ENCODE measurements at places on chromosomes 1 and 21.

DNA sequence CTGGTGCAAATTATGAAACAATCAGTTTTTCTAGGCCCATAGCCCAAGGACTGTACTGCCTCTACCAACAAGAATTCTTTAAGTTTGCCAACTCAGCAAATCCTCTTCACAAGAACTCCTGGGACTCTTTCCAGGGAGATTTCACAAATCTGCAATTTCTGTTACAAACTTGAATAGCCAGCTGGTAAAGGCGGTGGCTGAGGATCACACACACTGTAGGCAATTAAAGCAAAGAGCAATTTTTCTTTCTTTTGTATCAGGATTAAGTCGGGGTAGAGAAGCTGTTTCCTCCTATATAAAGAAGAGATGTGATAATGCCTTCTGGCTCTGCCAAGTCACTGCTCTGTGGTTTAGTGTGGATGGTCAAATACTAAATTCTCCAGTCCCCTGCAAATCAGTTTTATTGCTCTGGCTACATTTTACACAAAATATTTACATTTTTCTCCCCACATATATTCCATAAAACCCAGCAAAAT is 1.7 kb downstream of the ALDH9A1 start:
- peak overlapping the region; percentile 94 for H3K27ac ChIP-seq
- H3K4me1 ChIP-seq: peaks cover 9% of the 10 kb centered on the region
- H3K36me3 ChIP-seq: no peaks in the 10 kb centered on the region
- no peak overlapping the region for H3K4me3 ChIP-seq

DNA sequence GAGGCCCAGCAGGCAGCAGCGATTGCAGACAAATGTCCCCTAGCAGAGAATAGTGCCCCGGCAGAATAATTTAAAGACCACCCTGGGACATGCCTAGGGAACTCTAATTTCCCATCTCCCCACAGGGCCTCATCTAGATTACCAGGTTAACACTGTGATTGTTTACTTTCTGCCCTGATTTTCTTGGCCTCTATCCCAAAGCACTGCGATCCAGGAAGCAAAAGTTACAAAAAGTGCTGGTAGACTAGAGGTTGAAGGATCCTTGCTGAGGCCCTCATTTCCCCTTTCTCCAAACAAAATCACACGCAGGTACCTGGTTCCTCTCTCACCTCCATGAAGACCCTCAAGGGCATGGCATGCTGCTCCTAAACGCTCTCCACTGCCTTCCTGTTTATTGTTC is 229.7 kb downstream of the C1orf94 start:
- peaks cover 11% of the 10 kb centered on the region for H3K4me1 ChIP-seq
- no peaks in the 10 kb centered on the region for H3K27me3 ChIP-seq
- H3K4me3 ChIP-seq: no peak overlapping the region
- DNase-seq: no peak

DNA sequence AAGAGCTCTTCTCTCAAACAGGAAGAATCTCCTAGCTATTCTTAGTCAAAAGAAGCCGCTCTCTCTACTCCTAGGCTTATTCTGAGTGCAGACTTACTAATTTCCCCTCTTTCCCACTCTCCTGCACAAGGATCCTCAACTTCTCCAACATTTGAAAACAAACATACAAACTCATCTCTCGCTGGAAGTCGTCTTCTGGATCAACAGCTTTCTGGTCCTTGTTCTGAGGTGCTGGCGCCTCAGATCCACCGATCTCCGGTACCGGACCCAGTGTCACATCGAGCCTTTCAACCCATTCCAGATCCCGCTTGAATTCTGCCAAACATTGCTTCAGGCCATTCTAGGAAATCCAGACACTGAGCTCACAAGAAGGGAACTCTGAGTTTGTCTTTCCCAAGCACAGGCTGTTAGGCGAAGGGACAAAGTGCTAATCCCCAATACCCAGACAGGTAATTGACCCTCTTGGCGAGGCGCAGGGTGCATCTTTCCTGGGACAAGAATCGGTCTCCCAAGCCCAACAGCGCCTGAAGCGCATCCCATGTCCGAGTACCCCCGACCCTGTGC is 696 bp downstream of the EBNA1BP2 start:
- H3K4me1 ChIP-seq: peaks cover 5% of the 10 kb centered on the region
- peak overlapping the region; percentile 75 for H3K4me3 ChIP-seq
- no peak overlapping the region for H3K27ac ChIP-seq

DNA sequence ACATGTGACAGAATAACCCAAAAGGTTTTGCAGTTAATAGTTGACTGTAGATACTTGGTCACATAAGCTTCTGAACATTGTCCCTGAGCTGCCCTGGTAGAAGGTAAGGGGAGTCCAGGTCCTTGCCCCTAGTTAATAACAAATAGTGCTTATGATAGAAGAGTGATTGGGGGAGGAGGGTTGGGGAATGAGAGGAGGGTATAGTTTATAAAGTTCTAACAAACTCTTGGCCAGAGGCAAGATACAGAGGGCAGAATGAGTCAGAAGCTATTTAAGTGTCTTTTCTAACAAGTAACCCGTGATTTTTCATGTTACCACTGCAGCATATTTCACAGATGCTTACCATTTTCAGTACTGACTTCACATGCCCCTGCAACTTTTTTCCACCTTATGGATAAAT is 26.7 kb upstream of the MYOCOS start:
- H3K27ac ChIP-seq: no peak overlapping the region
- no peaks in the 10 kb centered on the region for H3K4me1 ChIP-seq
- H3K27me3 ChIP-seq: no peaks in the 10 kb centered on the region
- DNase-seq: no peak
- no peak overlapping the region for H3K4me3 ChIP-seq
- H3K36me3 ChIP-seq: no peaks in the 10 kb centered on the region

DNA sequence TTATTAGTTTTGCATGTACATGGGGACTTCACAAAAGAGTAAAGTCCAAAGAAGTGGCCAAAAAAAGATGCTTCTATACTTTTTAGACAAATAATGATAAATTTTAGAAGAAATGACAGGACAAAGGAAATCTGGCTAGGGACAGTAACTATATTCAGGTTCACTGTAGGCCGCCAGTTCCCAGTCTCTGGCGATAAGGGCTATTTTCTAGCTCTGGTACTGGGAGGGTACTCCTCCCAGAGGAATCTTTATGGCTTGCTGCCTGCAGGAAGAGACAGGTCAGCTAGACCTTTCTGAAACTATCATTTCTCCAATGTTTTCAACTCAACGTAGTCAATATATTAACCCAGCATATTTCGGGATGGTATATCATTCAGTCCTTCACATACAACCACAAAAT is 37.5 kb upstream of the RGS2 start:
- H3K36me3 ChIP-seq: no peaks in the 10 kb centered on the region
- H3K4me1 ChIP-seq: no peaks in the 10 kb centered on the region
- no peak overlapping the region for H3K27ac ChIP-seq
- no peak overlapping the region for H3K4me3 ChIP-seq

DNA sequence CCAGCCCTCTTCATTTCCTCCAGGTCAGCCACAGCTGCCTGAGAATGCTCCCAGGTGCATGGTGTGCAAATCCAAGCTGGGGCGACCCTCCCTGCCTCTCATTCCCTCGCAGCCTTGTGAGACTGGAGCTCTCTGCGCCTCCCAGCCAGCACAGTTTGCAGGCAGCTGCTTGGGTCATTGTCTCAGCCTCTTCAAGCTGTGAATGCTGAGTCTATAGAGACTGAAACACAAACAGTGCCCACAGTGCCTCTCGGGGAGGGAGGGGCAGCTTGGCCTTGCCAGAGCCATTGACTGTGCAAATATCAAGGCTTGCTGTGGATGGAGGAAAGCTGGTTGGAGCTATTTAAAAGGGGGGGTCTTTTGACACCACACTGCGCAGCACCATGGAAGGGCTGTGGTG is 10.6 kb downstream of the PLXNA2 start:
- H3K4me1 ChIP-seq: peaks cover 15% of the 10 kb centered on the region
- H3K4me3 ChIP-seq: no peak overlapping the region
- H3K36me3 ChIP-seq: no peaks in the 10 kb centered on the region
- H3K27me3 ChIP-seq: no peaks in the 10 kb centered on the region

DNA sequence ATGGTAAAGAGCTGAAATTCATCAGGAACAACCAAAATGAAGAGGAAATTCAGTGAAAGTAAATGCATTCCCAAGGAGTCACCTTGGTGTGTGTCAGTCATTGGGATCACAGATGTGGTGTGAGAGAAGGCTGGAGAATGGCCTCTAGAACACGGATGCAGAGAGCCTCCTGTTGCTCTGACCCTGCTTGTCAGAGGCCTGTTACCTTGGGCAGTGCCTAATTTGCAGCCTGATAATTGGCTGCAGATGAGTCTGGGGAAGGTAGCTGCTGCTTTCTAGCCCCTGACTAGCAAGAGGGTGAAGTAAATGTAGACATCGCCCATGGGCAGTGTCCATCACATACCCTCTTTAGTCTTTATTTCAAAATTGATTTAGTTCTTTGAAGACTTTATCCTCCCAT is 3.3 kb downstream of the GCSAML start:
- H3K4me3 ChIP-seq: no peak overlapping the region
- no peaks in the 10 kb centered on the region for H3K36me3 ChIP-seq
- H3K27me3 ChIP-seq: no peaks in the 10 kb centered on the region
- DNase-seq: no peak
- H3K4me1 ChIP-seq: no peaks in the 10 kb centered on the region

DNA sequence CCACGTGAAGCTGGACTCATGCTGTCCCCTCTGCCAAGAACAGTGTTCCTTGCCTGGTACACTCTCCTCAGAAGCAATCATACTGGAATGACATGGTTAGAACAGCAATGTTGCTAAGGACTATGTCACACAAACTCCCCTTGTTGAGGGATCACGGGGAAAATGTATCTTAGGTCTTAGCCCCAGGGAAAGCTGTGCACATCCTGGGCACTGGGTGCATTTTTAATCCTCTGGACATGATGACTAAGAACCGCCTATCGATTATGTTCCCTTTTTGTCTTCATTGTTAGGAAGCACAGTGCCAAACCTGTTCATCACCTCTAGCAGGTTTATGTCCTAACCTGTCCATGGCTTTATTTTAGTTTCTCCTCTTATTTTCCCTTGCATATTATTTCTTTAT is 115.1 kb downstream of the HIVEP3 start:
- peaks cover 5% of the 10 kb centered on the region for H3K4me1 ChIP-seq
- no peaks in the 10 kb centered on the region for H3K27me3 ChIP-seq
- no peak overlapping the region for H3K4me3 ChIP-seq
- no peak overlapping the region for H3K27ac ChIP-seq
- no peaks in the 10 kb centered on the region for H3K36me3 ChIP-seq
- no peak for DNase-seq

DNA sequence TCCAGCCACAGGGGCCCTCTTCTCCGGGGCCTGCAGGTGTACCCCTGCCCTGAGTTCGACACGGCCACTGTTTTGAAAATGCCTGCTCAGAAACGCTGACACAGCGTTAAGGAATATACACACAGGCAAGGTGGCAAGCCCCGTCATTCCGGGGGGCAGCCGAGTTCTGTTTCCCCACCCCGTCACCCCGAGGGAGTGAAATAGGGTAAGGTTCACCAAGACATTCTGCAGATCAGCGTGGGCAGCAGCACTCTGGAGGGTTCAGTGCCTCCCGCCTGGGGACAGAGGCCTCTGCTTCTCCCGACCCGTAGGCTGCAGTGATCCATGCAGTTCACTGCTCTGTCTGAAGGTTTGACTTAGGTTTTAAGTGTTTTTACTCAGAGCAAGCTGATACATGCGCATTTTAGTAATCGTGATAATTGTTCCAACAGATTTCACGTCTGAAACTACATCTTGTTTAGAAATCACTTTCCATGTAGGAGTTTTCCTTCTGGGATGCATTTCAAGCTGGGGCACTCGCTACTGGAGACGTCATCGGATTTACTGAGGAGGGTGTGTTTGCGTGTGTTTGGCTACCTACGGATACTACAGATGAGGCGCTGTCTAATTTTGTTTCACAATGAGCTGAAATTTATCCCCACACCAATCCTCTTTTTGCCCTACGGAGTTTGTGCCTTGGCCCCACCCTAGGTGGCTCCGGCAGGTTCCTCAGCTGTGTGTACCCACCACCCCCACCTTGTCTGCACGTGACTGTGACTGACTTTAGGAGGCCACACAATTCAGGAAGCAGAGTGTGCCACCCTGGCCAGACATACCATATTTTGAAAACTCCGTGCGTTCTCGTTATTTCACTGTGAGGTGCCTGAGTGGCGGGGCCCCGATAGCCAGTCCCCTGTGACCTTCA is 63.5 kb downstream of the AGPAT3 start:
- no peak overlapping the region for H3K27ac ChIP-seq
- H3K27me3 ChIP-seq: no peaks in the 10 kb centered on the region
- no peak overlapping the region for H3K4me3 ChIP-seq
- no peaks in the 10 kb centered on the region for H3K4me1 ChIP-seq

DNA sequence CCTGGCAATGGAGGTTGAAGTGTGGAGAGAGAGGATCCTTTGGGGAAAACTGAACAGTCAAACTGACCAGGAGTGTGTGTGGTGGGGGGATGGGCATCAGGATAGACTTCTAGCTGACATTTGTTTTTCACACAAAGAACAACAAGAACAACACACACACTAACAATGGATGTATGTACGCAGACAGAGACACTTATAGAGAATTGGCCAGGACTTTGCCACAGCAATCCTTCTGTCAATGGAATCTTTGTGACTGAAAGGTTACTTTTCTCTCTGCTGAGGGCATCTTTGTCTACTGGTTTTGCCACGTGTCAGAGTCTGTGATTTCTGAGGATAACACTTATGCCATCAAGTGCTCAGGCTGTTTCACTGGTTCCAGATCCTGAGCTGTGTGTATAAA is 12.4 kb upstream of the FCGR2A start:
- H3K36me3 ChIP-seq: no peaks in the 10 kb centered on the region
- no peak overlapping the region for H3K27ac ChIP-seq
- H3K4me3 ChIP-seq: no peak overlapping the region
- H3K27me3 ChIP-seq: no peaks in the 10 kb centered on the region
- no peak for DNase-seq

DNA sequence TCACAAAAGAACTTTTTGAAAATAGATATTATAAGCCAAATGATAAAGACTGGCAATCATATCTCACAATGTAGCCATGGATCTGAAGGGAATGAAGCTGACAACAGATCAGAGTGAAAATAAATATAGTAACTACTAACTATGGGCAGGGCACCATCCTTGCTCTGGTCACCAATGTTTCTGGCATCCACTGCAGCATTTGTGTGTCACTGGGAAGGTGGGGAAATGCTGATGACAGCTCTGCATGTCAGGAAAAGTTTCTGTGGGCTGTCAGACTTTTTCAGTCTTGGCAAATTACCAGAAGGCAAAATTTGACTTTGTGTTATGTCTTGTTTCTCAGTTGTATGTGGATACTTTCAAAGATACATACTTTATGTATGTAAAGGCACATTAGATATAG is 195.6 kb downstream of the ZNF326 start:
- H3K36me3 ChIP-seq: no peaks in the 10 kb centered on the region
- H3K27ac ChIP-seq: no peak overlapping the region

DNA sequence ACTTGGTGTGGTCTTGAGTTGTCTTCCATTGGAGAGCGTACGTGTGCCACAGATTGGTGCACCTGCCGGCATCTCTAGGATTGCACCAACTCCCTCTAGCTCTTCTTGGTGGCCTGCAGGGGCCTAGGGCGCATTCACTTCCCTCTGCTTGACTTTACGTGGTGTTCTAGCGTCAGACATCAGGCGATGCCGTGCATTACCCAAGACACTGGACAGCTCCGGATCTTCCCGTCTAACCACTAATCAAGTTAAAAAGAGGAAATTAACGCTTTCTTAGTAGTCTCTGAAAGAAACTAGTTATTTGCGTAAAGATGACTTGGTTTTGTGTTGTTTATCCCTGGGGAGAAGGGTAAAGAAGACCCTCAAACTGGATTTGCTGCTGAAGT is 510 bp upstream of the IL10RB start:
- H3K36me3 ChIP-seq: no peaks in the 10 kb centered on the region
- H3K4me1 ChIP-seq: no peaks in the 10 kb centered on the region
- peak overlapping the region; percentile 83 for H3K27ac ChIP-seq
- peak; percentile 59 for DNase-seq
- H3K27me3 ChIP-seq: no peaks in the 10 kb centered on the region

All from testis (tissue), 5 donors.